Stimulated activated CD8-positive, alpha-beta memory T cell treated with anti-CD3 and anti-CD28 coated beads, Interleukin-2, amount 100 ng/mL, for 1 hour (primary cell): ENCODE measurements at places on chromosomes 1 and 21.
A peak's percentile ranks its signal among the peaks of the same experiment; 100 is the strongest.

- peak; percentile 6 for DNase-seq
Measured at GRCh38 chr1:4585216-4585615, 69.2 kb upstream of the AJAP1 start.

DNA sequence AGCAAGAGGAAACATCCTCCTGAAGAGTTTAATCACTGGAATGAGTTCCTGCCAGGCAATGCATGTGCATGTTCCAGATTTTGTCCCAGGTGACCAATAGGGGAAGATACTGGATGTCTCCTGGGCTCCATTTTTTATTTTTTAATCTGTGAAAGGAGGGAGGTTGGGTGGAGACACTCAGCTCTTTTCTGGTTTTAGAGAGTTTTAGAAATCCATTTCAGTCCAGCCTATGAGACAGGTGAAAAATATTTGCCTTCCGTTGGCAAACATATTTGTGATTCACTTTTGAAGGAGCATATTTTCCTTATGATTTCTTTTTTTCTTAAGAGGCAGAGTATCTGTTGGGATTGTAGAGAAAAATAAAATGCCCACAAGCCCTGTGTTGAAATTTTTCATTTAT lies 70.7 kb downstream of the ABCA4 start:
- no peak for DNase-seq

DNA sequence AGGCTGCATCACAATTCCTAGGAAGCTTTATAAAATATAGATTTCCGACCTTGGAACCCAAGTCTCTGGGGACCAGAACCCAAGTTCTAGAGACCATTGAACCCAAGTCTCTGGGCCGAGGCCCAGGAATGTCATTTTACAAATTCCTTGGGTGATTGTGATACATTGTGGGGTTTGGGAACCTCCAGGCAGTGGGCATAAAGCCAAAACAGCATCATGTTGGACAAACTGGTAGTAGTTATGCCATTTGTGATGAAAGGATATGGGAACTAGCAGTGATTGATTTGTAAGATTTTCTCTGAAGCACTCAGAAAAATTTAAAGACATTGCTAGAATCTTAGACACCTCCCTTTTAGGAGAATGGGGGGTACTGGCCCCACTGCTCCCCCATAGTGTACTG lies 160.2 kb downstream of the HIVEP3 start:
- no peak for DNase-seq

- DNase-seq = no peak
Measured at GRCh38 chr21:38669186-38669585, 136.5 kb upstream of the ETS2 start.

DNA sequence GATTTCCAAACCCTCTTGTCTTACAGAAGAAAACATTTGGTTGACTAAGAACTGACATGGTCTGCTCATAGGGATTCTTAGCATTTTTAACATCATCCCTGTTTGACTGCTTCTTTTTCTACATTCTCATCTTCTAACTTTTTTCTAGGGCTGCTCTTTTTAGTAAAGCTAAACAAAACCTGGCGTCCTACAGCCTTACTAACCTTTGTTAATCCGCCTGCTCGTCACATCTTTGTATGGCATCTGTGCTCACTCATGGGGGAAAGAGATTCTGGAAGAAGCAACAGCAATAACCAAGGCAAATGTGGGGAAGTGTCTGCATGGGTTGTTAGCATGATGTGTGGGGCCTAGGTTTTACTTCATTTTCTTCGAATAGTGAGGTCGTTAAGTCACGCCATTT lies 92.0 kb downstream of the KIF1B start:
- no peak for DNase-seq

- DNase-seq = peak; percentile 49
Measured at GRCh38 chr1:109619576-109620400, at the start of the genes AMPD2 and GNAT2. AMPD2 (plus strand) TSS chr1:109619837; CDS start chr1:109621176, 1,339 bp downstream. GNAT2 (minus strand) TSS chr1:109619616; CDS start chr1:109612870, 6,746 bp downstream.

DNA sequence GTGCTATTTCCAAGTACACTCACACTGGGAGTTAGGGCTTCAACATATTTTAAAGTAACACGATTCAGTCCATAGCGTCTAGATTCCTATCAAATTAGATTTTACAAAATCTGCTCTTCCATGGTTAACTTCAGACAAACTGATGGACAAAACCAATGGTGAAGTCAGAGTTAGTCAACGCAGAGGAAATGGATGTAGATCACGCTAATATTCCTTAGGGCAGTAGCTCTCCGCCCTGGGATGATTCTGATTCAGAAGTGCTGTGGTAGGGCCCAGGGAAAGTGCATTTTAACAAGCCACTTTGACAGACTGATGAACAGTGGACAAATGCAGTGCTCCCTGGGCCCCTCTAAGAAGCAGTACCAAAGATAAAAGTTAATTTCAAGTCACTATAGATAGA lies 83.2 kb downstream of the HIVEP3 start:
- no peak for DNase-seq

- DNase-seq = no peak
Measured at GRCh38 chr1:16143566-16144324, 12.1 kb downstream of the EPHA2 start.

DNA sequence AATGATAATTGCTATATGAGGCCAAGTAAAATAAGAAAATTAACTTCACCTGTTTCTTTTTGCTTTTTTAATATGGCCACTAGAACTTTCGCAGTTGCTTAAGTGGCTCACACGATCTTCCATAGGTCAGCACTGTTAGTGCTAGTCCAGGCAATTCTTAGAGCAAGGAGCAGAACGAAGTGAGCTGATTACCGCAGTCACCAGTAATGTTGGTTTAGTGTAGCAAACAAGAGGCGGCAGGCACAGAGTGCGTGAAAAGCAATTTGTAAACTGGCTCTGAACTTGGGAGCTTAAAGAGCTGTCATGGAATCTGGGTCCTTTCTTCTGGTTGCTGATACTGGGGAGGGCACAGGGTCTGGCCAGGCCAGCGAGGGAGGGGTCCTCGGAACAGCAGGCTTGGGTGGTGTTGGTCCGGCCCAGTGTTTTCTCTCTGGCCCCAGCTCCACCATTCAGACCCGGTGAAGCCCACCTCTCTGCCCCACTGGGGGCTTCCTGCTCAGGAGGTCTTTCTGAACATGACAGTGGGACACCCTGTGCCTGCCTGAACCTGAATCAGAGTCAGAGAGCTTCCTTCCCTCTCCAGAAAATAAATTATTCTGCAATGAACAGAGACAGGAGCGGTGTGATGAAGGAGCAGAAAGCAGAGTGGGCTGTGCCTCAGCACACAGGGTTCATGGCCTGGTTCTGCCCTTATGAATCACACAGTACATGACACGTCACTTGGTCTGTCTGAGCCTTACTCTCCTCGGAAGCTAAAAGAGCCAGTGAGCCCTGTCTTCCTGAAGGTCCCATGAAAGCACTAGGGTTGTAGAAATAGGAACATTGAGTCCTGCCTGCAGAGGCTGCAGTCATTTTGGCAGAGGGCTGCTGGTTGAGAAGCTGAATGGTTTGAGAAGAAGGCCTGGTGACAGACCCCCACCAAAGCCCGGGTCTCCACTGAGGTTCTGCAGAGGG lies 11.9 kb downstream of the ETS2 start:
- no peak for DNase-seq

- DNase-seq = no peak
Measured at GRCh38 chr1:18280956-18281355, 173.4 kb downstream of the IGSF21 start.
